Activated CD4-positive, alpha-beta T cell treated with anti-CD3 and anti-CD28 coated beads for 24 hours (primary cell): ENCODE measurements at places on chromosomes 11 and 22.

- no peak for DNase-seq
Measured at GRCh38 chr22:46026899-46027210, 49.9 kb upstream of the WNT7B start.

DNA sequence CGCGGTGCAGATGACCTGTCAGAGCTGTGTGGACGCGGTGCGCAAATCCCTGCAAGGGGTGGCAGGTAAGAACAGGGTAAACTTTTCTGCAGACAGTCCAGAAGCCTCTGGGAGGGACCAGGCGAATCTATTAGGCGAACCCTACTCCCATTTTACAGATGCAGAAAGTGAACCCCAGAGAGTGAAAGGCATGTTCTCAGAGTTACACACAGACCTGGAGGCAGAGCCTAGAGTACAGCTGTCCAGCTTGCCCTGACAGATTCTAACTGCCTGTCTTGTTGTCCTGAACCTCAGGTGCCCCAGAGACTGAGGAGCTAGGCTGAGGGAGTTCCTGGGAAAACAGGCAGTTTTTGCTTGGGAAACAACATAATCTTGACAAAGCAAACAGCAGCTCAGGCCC, 665 bp downstream of the CCS start:
- DNase-seq: no peak

GRCh38 chr11:116397602-116398084, 375.1 kb downstream of the BUD13 start:
- DNase-seq: no peak

DNA sequence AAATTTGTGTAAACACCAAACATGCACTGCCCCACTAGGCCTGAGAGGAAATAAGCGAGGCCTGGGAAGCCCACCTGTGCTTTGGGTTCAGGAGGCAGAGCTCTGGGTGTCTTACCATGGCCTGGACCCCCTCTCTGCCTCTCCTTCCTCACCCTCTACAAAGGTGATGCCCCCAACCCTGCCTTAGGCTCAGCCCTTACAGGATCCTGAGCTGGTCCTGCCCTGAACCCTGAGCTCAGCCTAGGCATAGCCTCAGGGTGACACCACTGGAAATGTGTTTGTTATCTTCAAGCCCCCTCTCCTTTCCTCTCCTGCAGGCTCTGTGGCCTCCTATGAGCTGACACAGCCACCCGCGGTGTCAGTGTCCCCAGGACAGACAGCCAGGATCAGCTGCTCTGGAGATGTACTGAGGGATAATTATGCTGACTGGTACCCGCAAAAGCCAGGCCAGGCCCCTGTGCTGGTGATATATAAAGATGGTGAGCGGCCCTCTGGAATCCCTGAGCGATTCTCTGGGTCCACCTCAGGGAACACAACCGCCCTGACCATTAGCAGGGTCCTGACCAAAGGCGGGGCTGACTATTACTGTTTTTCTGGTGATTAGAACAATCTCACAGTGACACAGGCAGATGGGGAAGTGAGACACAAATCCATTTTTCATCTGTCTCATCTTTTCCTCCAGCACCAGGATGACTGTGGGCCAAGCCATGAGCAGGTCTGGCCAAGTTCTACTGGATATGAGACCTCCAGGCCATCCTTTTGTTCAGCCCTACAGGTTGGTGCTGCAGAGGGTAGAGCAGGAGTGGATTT, 117.8 kb downstream of the GGTLC2 start:
- DNase-seq: no peak
